ENCODE measurements at places on chromosomes 7 and 10. TPM values are rescaled to one million over a fixed set of nuclear protein-coding genes. Genes with fewer than 3 reads are reported as not detected.

SEM1 gene
- 18.6 TPM for total RNA-seq

- no peak for DNase-seq
These were observed 4.6 kb upstream of the NOBOX start for GRCh38 chr7:144408121-144408520.

- DNase-seq: no peak
These were observed 20.4 kb downstream of the SHH start for GRCh38 chr7:155791836-155792235.

WEE2 gene
- not detected for total RNA-seq

TUBB8 gene
- not detected for total RNA-seq

DNA sequence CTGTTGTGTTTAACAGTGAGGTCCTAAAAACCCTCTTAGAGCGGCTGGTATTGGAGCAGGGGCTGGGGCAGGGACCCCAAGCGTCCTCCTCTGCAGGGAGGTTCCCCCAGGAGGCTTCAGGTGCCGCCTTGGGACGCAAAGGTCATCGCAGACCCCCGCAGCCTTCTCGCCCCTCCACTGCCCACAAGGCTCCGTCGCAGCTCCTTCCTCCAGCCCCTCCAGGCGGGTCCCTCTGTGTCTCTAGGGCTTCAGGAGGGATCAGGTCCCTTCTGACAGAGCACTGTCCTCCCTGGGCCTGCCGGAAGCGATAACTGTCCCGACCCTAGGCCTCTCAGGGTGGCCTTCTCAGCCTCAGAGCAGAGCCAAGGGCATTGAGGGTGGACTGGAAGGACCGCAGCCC is 26.1 kb upstream of the AP5Z1 start:
- no peak for DNase-seq

- DNase-seq: no peak
These were observed 124.5 kb downstream of the ITGA8 start for GRCh38 chr10:15595260-15595659.

GRCh38 chr7:20839987-20840386 is 53.3 kb upstream of the SP8 start:
- DNase-seq: no peak

ARHGEF35 gene
- 0.76 TPM for total RNA-seq

DNA sequence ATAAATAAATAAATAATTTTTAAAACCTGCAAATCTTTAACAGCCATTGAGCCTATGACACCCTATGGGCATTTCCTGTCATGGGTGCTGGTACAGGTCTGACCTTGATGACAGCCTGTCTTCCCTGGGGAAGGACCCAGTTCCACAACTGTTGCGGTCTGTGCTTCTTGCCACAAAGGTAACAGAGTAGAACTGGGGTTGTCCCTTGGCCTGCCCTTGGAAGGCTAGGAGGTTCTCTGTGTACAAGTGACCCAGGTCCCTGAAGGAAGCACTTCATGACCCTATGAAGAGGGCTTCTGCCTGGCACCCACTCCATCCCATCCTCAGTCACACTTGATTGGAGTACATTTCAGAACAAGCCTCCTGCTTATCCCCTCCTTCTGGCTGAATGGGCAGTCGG is 66.9 kb downstream of the OGDH start:
- peak; percentile 6 for DNase-seq

Data from gastrocnemius medialis (tissue), 4 donors.